ENCODE measurements at places on chromosomes 11 and 22.
A peak's percentile ranks its signal among the peaks of the same experiment; 100 is the strongest.

DNA sequence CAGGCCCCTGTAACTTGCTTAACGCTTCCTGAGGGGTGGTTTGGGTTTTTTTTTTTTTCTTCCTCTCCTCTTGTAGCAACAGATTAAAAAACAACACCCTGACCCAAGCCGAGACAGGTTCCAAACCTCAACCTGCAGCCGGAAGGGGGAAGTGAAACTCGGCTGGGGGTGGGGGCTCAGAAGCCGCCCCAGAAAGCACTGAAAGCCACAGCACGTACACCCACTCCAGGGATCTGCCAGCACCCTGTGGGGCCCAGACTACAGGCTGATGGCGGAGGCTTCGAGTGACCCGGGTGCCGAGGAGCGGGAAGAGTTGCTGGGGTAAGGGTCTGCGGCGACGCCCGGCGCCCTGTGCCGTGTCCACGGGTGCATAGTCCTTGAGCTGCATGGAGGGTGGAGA lies at the start of gene LSP1:
LSP1 (plus strand) TSS at position 208 of the 400 bp plus-strand sequence; CDS start at position 269, 61 bp downstream.
- no peak for DNase-seq

DNA sequence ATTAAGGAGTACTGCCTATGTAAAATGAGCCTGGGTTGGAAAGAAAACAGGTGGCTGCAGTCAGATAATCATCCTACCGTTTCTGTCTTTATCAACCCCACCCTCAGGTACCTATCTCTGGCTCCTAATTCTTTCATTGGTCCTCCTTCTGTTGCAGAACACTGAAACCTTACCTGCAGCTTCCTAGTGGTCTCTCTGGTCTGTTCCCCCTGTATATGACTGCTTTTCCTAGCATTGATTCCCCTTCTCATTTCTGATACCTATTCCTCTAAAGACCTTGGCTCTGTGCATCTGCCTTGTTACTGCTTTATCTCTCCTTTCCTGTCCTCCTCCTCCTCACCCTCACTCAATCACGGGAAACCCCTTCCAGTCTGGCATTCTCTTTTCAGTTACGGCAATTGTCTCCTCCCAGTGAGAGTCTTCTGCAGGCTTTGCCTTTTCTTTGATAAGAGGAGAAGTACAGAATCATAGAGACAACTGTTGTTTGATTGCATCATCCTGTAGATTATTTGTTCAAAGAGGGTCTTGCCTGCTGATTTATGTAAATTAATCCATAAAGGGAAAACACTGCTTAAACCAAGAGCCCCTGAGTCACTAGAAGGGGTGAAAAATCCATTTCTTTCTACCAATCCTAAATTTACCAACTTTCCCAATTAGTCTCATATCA lies 301.2 kb downstream of the AASDHPPT start:
- no peak for DNase-seq

DNA sequence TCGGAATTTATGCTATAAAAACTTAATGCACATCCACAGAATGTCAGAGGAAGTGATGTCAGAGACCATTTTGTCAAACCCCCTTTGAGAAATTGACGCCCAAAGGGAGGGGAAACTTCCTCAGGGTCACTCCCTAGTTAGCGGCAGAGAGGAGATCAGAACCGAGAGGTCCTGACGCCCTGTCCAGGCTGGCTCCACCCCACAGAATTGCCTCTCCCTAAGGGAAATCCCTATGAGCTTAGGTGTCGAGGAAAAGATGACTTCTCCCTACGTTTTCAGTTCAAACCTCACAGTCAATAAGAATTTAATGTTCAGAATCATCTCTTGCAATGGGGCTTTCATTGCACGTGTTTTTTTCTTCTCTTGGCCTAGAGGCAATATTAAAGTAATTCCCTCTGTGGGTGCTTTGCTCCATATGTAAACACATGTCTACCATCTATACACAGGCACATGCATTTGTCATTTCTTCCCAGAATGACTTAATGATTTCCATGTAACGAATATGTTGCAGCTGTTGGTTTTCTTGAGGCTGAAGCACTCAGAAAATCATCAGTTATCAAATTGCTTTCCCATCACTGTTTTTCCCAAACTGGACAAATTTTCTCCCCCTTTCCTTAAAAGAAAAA lies 148.7 kb upstream of the TIMP3 start:
- DNase-seq = no peak

- DNase-seq = peak; percentile 25
These were observed 764.8 kb upstream of the LUZP2 start for GRCh38 chr11:23732026-23732425.

DNA sequence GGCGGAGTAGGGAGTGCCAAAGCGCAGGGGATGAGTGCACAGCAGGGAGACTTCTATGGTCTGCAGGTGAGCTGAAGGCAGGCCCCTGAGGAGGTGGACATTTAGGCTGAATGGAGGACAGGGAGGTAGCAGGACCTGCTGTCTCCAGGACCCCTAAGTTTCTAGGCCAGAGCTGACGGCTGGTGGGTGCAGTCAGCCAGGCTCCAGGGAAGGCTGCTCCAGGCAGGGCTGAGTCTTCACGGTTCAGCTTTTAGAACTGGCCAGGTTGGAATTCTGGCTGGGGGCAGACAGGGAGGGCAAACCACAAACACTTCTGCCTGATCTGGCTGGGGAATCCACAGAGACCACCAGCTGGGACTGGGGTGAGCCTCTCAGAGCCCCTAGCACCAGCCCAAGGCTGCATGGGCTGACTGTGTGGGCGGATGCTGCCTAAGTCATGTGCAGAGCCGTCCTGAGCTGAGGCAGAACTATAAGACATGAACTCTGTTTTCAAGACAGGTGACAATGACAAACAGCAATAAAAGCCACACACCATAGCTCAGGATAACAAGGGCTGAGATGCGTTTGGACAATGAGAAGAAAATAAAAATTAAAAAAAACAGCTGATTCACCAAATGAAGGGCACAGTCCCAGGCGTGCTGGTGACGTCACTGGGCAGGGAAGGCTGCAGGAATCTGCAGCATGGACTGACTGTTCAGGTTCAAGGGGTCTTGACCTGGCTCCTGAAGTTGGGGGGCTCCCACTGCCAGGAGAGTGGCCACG lies 10.4 kb upstream of the MALAT1 start:
- no peak for DNase-seq

DNA sequence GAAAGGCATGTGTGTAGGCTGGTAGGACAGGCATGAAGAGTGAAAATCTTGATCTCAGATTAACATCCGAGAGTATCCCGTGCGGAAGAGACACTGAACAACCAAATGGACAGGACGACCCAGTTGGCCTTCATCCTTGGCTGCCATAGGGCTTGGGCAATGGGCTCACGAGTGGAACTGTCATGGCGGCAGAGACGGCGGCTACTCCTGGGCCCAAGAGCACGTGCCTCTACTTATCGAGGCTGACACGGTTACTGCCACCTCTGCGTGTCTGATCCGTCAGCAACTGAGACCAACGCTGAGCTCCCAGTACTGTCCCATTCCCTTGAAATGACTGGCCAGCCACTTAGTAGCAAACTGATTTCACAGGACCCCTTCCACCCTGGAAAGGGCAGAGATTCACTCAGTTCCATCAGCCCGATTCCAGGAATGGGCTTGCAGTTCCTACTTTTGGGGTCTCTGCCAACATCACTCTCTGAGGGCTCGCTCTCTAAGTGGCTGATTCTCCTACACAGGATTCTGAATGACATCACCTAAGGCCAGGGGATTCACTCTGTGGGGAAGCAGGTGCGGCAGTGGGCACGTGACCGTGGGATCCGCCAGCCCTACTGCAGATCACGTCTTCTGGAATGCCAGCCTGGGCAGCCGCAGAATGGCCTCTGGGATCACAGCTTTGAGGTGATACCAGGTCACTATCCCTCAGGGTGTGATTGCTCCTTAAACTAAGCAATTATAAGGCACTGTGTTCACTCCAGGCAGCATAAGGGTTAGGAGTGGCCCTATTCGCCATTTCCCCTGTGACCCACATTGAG lies 97.8 kb downstream of the RPS6KA4 start:
- no peak for DNase-seq

GRCh38 chr11:81959341-81959740 lies 774.3 kb downstream of the FAM181B start:
- no peak for DNase-seq

DNA sequence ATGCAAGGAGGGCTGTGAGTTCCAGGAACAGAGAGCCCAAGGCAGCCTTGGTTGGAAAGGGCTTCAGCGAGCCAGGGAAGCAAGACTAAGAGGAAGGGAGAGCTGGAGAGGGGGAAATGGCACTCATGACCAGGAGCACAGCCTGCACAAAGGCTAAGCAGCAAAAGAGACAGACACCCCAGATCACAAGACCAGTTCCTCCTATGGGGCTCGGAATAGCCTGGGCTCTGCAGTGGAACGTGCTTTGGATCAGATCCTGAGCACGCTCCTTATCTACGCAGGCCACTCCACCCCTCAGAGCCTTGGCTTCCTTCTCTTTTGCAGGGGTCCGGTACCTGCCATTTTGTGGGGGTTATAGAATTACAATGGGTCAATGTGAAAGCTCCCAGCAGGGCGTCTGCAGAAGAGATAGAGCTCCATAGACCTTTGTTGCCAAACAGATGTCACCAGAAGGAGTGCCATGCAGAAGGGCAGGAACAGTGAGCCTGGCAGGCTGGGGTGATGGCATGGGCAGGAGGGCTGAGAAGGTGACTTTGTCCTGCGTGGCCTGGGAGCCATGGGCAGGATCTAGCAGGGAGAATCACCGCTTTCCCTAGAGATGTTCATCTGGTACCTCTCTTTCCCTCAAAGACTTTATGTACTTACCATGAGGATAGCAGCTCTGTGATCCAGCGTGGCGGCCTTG lies 33.8 kb downstream of the ZC3H7B start:
- DNase-seq = no peak

GRCh38 chr11:18011633-18012032 lies 1.2 kb downstream of the SERGEF start:
- no peak for DNase-seq

- DNase-seq = no peak
These were observed 583.2 kb downstream of the BUD13 start for GRCh38 chr11:116189408-116190170.

All from AG08396 (cell line).